ENCODE measurements at places on chromosomes 2 and 18.

DNA sequence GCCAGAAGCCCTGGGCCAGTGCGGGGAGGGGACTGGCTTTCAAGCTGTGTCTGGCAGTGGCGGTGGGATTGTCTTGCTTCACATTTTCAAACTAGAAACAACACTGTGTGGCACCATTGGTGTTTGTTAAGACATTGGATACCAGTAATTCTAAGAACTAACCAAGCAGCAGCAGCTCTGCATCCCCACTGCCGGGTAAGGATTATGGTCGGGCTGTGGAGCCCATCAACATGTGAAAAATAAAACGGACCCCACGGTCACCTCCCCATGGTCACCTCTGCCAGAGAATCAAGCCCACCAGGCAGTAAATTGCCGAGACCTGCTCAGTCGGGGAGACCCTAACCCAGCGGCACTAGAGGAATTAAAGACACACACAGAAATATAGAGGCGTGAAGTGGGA lies 65.3 kb downstream of the C18orf63 start:
- no peak for DNase-seq

GRCh38 chr2:12456293-12457106 lies 260.2 kb upstream of the TRIB2 start:
- no peak for DNase-seq

DNA sequence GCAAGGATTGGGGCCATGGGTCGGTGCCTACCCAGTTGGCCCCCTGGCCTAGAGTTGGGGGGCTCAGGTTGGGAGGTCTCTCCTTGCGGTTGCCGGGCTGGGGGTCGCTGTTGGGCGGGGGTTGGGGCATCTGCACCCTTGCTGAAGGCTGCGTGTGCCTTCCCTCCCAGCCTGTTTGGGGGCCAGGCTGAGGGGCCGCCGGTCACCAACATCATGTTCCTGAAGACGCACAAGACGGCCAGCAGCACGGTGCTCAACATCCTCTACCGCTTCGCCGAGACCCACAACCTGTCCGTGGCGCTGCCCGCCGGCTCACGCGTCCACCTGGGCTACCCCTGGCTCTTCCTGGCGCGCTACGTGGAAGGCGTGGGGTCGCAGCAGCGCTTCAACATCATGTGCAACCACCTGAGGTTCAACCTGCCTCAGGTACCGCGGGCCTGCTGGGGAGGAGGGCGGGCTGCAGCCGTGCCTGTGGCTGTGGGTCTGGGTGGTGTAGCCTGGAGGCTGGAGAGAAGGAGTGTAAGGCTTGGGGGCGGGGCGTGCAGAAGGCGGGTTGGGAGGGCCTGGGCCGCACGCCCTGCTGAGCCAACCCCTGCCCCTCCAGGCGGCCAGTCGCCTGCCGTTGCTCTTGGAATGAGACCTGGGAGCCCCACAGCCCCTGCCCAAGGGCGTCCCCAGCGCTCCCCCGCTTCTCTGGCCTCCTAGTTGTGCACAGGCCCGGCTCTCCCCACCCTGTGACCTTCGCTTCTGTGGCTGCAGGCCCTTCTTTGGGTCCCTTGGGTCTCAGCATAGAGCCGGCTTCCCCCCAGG lies 7.2 kb upstream of the NEU4 start:
- DNase-seq, result no peak

DNA sequence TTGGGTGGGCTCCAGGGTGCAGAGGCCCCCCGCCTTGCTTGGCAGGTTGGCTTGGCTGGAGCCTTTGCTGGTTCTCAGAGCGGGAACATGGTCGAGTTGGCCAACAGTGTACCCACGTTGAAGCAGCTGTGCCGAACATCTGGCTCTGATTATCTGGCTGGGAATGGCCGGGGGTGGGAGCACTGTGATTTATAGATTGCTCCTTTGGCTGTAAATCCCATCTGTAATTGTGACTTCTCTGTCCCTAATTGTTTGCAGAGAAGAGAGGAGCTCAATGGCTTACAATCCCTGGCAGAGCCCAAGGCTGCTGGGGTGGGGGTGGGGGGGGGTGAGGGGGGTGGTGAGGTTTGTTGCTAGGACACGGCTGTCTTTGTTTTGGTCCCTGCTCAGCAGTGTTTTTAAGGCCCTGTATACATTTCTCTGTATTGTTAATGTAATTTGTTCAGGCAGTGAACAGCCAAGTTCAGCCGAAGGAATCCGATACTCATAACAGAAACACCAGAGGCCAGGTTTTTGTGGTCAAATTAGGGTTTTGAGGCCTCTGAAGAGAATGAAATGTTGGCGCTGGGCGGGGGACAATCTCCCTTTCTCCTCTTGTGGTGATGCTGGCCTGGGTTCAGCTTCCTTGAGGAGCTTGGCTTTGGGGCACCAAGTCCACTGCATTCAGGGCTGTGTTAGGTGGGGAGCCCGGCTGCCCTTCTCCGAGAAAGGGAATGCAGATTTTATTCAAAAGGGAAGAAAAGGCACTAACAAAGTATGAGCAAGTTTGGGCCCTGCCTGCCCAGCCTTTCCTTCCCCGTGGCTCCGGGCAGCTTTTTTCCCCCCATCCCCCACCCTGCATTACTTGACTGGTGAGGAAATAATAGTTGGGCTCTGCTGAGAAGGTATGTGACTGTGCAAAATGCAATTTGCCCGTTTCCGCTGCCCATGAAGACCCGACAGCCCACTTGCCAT lies 82.5 kb downstream of the TCF7L1 start:
- DNase-seq, result peak; percentile 46

GRCh38 chr18:23618862-23619387 lies 32.6 kb upstream of the NPC1 start:
- DNase-seq, result no peak

DNA sequence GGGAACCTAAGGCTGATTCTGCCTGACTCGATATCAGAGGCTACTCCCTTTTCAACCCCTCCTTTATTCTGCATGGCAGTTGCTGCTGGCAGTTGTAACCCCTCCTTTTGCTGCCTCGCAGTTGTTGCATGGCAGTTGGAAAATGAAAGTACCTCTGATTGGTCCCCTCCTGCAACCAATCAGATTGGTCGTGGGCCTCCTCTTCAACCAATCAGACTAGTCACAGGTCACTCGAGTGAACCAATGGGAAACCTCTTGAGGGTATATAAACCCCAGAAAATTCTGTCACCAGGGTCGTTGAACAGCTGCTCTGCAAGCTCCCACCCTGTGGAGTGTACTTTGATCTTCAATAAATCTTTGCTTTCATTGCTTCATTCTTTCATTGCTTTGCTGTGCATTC lies 294.3 kb upstream of the SLC8A1 start:
- no peak for DNase-seq

DNA sequence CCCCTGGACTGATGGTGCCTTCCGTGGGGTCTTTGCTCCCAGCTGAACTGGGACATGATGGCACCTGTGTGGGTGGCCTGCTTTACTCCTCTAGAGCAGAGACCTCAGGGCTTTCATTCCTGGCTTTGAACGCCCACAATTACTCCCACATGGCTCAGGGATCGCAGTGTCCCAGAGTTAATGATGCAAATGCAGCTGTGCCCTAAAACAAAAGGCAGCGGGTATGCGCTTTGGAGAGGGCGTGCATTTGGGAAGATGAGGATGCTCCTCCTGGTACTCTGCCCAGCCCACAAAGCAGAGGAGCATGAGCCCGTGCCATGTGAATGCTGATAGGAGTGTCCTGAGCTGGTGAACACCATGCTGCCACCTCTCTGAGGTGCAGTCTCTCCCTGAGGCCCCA lies 173.4 kb downstream of the FHOD3 start:
- no peak for DNase-seq

DNA sequence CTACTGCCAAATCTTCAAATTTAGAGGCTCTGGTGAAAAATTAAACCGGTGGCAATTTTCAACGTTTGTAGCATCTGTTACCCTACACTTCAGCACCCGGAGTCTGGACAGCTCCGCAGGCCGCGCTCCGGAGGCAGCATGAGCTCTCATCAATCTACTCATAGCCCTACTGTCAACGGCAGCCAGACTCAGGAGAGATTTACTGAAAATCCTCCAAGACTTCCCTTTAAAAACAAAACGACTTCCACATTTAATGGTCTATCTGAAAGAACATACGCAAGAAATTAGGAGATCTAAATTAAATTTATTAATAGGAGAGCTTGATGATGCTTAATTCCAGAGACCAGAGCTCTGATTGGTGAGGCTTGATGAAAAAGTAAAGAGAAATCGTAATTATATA lies 970 bp upstream of the ADCYAP1 start:
- peak; percentile 40 for DNase-seq

DNA sequence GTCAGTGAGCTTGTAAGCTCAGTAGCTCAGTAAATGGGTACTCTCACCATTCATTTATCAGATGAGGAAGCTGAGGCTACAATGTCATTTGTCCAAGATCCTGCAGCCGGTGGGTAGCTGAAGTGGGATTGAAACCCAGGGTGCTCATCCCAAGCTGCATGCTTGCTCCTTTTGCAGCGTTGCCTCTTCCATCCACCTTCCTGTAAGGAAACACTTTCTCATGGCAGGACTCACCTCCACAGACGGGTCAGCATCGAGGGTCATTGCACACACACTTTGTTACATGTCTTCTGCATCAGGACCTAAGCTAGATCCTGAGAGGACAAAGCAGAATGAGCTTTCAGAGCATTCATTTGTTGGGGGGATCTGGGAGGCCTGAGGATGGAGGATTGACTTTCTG lies 60.7 kb downstream of the ACOXL start:
- no peak for DNase-seq

DNA sequence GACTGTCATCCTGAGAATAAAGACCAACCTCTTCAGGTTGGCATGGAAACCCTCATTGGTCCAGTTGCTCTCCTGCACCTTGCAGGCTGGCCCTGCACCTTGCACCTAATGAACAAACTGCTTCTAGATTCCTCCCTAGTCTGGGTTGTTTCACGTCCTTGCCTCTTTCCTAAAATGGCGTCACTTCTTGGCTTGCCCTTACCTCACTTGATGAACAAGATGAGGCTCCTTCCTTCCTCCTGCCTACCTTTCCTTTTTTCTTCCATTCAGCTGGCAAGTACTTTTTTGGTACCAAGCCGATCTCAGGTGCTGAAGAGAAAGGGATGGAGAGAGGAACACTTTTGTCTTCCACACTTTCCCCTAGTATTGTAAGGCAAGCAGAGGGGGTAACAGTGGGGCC lies 74.5 kb downstream of the MYCN start:
- no peak for DNase-seq

GRCh38 chr2:110931648-110932047 lies 189.1 kb upstream of the BCL2L11 start:
- no peak for DNase-seq

GRCh38 chr18:79283131-79283810 lies 112.5 kb upstream of the NFATC1 start:
- DNase-seq, result peak; percentile 76

- DNase-seq, result no peak
Measured at GRCh38 chr2:238160206-238161129, 1.7 kb downstream of the ERFE start.

DNA sequence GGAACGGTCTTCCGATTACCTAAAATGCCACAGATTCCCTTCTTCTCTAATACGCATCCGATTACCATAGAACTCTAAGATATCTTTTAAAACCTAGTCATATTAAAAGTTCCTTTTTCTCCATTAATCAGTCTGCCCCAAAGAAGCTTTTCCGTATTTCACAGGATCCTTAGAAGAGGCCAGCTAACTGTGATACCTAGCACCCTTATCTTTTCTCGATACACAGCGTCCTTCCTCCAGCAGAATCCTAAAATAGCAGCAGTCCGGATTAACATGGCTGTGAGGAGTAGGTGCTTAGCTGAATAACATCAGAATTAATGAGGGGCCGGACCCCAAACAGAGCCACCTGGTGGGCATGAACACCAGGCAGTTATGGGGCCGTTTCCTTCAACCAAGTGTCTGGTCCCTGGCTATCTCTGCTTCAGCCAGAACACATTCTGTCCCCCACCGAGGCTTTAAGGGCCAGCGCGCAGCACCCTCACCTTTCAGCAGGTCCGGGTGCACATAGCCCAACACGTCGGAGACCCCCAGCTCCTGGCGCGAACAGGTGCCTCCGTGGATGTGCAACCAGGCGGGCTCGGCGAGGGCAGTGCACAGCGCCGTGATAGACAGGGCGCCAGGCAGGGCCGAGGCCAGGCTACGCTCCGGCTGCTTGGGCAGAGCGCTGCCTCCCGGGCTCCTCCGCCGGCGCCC lies 995 bp downstream of the TMEM127 start:
- DNase-seq, result no peak

GRCh38 chr2:122745603-122746002 lies 990.2 kb downstream of the TSN start:
- DNase-seq, result no peak

DNA sequence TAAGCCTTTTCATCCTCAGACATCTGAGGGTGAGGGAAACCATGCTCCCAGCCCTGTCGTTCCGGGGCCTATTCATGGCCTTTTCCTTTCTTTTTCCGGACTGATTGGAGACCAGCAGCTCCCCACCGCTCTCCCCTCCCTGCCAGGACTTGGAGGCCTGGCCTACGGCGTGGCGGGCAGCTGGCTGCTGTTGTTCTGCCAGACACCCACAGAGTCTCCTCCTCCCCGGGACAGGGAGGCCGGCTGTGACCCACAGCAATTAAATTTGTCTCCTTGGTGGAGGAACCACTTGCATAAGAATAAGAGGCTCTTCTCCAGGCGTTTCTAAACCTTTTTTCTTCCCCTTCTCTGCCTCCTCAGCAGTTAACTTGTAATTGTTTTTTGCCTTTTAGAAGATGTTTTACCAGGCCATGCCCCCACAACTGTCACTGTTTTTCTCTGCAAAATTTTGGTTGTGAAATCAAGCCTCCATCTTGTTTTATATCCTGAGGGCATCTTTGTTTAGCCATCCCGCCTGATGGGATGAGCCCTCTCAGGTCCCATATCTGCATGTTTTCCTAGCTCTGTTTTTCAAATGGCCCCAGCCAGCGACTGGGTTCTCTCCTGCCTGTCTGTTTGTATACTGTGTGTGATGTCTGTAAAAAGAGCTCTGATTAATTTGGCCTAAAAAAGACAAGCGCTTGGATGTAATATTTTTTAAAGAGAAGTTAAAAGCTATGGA lies 1060.0 kb upstream of the DDX18 start:
- DNase-seq, result no peak

- DNase-seq, result no peak
Measured at GRCh38 chr2:190720691-190721090, 71.8 kb downstream of the NAB1 start.

- no peak for DNase-seq
Measured at GRCh38 chr2:133633309-133633708, 65.0 kb upstream of the NCKAP5 start.

DNA sequence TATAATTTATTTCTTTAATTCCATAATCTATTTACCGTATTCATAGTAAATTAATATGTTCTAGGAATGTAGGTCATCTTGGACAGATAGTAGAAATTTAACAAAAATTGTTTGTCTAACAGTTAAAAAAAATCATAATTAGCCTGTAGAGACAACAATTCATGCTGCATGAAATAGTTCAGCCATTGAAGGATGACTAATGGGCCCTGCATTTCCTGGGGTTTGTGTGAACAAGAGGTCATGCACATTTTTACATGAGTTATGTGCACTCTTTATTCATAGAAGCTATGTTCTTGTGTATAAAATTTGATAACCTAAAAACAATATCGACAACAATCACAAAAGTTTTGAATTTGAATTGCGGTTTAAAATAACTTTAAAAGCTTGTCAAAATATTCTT lies 1663.6 kb downstream of the SUCLG1 start:
- no peak for DNase-seq

GRCh38 chr18:13415736-13416135 lies 197.2 kb downstream of the LDLRAD4 start:
- no peak for DNase-seq

All from NCI-H748 treated with DMSO at 0.1 percent for 48 hours (cell line).